ENCODE measurements at places on chromosomes 2 and 18.

DNA sequence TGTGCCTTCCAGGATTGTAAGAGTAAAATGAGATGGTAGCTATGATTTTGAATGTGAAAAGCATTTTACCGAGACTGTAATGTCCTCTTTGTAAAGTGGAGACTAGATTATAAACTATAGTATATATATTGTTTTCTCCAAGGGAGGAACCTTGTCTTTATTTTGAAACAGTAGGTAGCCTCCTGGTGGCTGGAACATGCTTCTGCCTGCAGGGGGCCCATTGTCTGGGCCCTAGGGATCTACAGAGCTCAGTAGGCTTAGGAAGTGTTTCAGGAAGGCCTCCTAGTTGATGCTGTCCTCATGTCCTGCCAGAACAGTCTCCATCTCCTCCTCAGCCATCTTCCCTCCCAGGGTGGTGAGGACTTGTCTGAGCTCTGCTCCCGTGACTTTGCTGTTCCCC is 3.0 kb downstream of the PIKFYVE start:
- H3K27ac ChIP-seq, result peak overlapping the region; percentile 39
- H3K4me1 ChIP-seq, result peaks cover 39% of the 10 kb centered on the region
- H3K27me3 ChIP-seq, result no peaks in the 10 kb centered on the region
- DNase-seq, result no peak
- H3K4me3 ChIP-seq, result no peak overlapping the region
- peaks cover 15% of the 10 kb centered on the region for H3K36me3 ChIP-seq

DNA sequence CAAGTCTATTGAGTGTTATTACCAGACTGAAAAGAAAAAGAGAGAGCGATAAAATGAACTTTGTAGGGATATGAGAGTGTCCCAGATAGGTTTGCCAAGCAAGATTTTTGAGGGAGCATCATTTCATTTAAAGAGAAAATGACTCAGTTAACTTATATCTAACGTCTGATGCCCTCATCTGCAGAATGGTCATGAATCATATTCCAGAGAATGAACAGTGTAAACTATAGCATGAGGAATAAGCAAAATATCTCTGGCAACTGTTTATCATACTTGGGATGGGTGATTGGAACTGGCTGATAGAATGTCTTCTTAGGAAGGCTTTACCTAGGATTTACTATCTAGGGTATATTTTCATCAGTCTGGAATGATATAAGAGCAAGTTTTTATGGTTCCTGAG is 289.4 kb downstream of the CMPK2 start:
- H3K4me3 ChIP-seq, result no peak overlapping the region
- no peak overlapping the region for H3K27ac ChIP-seq
- DNase-seq, result no peak
- H3K36me3 ChIP-seq, result no peaks in the 10 kb centered on the region
- peaks cover 5% of the 10 kb centered on the region for H3K27me3 ChIP-seq
- H3K4me1 ChIP-seq, result no peaks in the 10 kb centered on the region

GRCh38 chr18:7585276-7585670 is 18.2 kb downstream of the PTPRM start:
- no peak overlapping the region for H3K27ac ChIP-seq
- no peaks in the 10 kb centered on the region for H3K36me3 ChIP-seq
- H3K4me3 ChIP-seq, result no peak overlapping the region
- no peak for DNase-seq
- no peaks in the 10 kb centered on the region for H3K27me3 ChIP-seq

DNA sequence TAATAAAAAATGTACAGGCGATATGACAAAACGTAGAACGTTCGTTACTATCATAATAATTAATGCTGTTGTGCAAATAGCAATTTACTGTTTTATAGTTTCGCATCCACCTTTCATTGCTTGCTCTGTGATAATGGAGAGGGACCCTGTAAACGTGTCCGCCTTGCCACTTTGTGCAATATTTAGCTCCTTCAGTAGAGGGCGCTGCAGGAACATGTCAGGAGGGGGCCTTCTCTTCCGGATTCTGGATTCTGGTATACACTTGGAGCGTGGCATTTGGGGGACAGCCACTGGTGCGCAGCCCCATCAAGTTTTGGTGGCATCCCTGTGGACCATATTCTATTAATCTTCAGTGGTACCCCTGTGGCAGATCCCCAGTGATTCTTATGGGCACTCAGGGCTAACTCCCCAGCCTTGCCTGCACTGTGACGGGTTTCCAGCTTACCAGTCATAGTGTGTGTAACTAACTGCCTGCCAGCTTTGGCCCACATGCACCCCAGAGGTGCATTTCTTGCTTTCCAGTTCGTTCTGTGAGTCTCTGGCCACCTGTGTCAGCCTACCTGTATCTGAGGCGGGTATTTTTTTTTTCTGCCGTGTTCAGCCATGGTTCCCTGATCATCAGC is 140.3 kb downstream of the CYRIA start:
- peaks cover 12% of the 10 kb centered on the region for H3K27me3 ChIP-seq
- peak; percentile 20 for DNase-seq
- H3K4me1 ChIP-seq, result no peaks in the 10 kb centered on the region
- no peaks in the 10 kb centered on the region for H3K36me3 ChIP-seq

- peaks cover 28% of the 10 kb centered on the region for H3K4me1 ChIP-seq
- H3K4me3 ChIP-seq, result no peak overlapping the region
- H3K36me3 ChIP-seq, result peaks cover 16% of the 10 kb centered on the region
- no peak for DNase-seq
Observed at GRCh38 chr18:44715842-44716241, 35.2 kb downstream of the SETBP1 start.

GRCh38 chr18:58803978-58804377 is 60.7 kb upstream of the ZNF532 start:
- no peaks in the 10 kb centered on the region for H3K4me1 ChIP-seq
- no peak overlapping the region for H3K27ac ChIP-seq
- DNase-seq, result no peak
- H3K4me3 ChIP-seq, result no peak overlapping the region

Data from activated naive CD8-positive, alpha-beta T cell treated with anti-CD3 and anti-CD28 coated beads, Interleukin-2, amount 50 U/mL, for 24 hours (primary cell).